Endothelial cell of coronary artery (primary cell): ENCODE measurements at places on chromosomes 16 and 17. TPM values are rescaled to one million over a fixed set of nuclear protein-coding genes. Genes with fewer than 3 reads are reported as not detected.

The PPP1R27 gene
- not detected in 2 replicates for total RNA-seq

The HIC1 gene
- total RNA-seq = 18.6 and 41.0 TPM in 2 replicates

The CDH8 gene
- total RNA-seq = 0.28 TPM in 1 of 2 replicates, not detected in the other

The TAC4 gene
- total RNA-seq = not detected in 2 replicates

The ZP2 gene
- not detected in 2 replicates for total RNA-seq

The IRX5 gene
- 0.09 and 0.85 TPM in 2 replicates for total RNA-seq

The FAM171A2 gene
- 4.6 and 9.5 TPM in 2 replicates for total RNA-seq

The NLGN2 gene
- 2.9 and 5.1 TPM in 2 replicates for total RNA-seq

The GPR139 gene
- total RNA-seq = not detected in 2 replicates

The SYNGR3 gene
- total RNA-seq = 2.0 and 2.9 TPM in 2 replicates

The NECAB2 gene
- 0.18 TPM in 1 of 2 replicates, not detected in the other for total RNA-seq

The CANT1 gene
- 42.6 and 47.4 TPM in 2 replicates for total RNA-seq

The FA2H gene
- total RNA-seq = not detected in 2 replicates

The SPATA32 gene
- under 0.01 TPM in 1 of 2 replicates, not detected in the other for total RNA-seq

The GCGR gene
- total RNA-seq = not detected in 2 replicates

The MT1G gene
- not detected in 2 replicates for total RNA-seq

The DPEP3 gene
- total RNA-seq = not detected in 2 replicates

The EXOC7 gene
- 73.9 and 78.0 TPM in 2 replicates for total RNA-seq

The TMEM95 gene
- not detected in 2 replicates for total RNA-seq

The ABCC11 gene
- total RNA-seq = under 0.01 and 0.09 TPM in 2 replicates

The ZFP3 gene
- 0.90 and 1.7 TPM in 2 replicates for total RNA-seq

The VTN gene
- 0.27 and 0.38 TPM in 2 replicates for total RNA-seq

The HOXB2 gene
- total RNA-seq = 4.3 and 4.8 TPM in 2 replicates

The DDX28 gene
- total RNA-seq = 10.0 and 12.0 TPM in 2 replicates

The TBC1D28 gene
- total RNA-seq = not detected in 2 replicates

The OR1E1 gene
- not detected in 2 replicates for total RNA-seq

The TMEM204 gene
- total RNA-seq = 19.4 and 26.6 TPM in 2 replicates

The HOXB7 gene
- total RNA-seq = 0.90 and 2.2 TPM in 2 replicates

The CYB5D1 gene
- 7.6 and 8.4 TPM in 2 replicates for total RNA-seq

The TNFRSF17 gene
- not detected in 2 replicates for total RNA-seq

The TMEM92 gene
- total RNA-seq = not detected in 2 replicates

The ARHGDIA gene
- 103 and 167 TPM in 2 replicates for total RNA-seq

The BCL6B gene
- 82.0 and 127 TPM in 2 replicates for total RNA-seq

The RDM1 gene
- total RNA-seq = 0.19 and 0.36 TPM in 2 replicates

The CPNE7 gene
- total RNA-seq = 16.1 and 17.6 TPM in 2 replicates

The CD19 gene
- not detected in 2 replicates for total RNA-seq

The KRT32 gene
- not detected in 2 replicates for total RNA-seq

The MYL11 gene
- not detected in 2 replicates for total RNA-seq

The CPHXL2 gene
- not detected in 2 replicates for total RNA-seq

The METTL16 gene
- 10.6 and 11.2 TPM in 2 replicates for total RNA-seq

The AURKB gene
- 16.0 and 35.2 TPM in 2 replicates for total RNA-seq

The VASN gene
- total RNA-seq = 0.18 and 4.0 TPM in 2 replicates

The ADAD2 gene
- under 0.01 and 0.18 TPM in 2 replicates for total RNA-seq

The C17orf50 gene
- total RNA-seq = not detected in 2 replicates

The SLC35G6 gene
- not detected in 2 replicates for total RNA-seq

The PPM1E gene
- total RNA-seq = 0.09 TPM in 1 of 2 replicates, not detected in the other

The ITPRIPL2 gene
- 27.0 and 34.9 TPM in 2 replicates for total RNA-seq
